ENCODE measurements at places on chromosomes 4 and X.

- DNase-seq = no peak
These were observed 97.8 kb downstream of the SYTL5 start for GRCh38 chrX:38103857-38104812.

- DNase-seq = no peak
These were observed 140.2 kb downstream of the DCLK2 start for GRCh38 chr4:150218447-150218846.

GRCh38 chr4:168881781-168882420 is 128.2 kb downstream of the CBR4 start:
- no peak for DNase-seq

- DNase-seq = peak; percentile 1
These were observed 34.6 kb upstream of the DCAF8L2 start for GRCh38 chrX:27555514-27555913.

GRCh38 chrX:2497961-2498780 is 2.6 kb downstream of the DHRSX start:
- peak; percentile 43 for DNase-seq

- DNase-seq = peak; percentile 2
These were observed at the start of gene TACR3 for GRCh38 chr4:103719830-103720207. Gene TACR3, minus strand, starts transcription at chr4:103719985. Its CDS starts 310 bp downstream, at chr4:103719675.

DNA sequence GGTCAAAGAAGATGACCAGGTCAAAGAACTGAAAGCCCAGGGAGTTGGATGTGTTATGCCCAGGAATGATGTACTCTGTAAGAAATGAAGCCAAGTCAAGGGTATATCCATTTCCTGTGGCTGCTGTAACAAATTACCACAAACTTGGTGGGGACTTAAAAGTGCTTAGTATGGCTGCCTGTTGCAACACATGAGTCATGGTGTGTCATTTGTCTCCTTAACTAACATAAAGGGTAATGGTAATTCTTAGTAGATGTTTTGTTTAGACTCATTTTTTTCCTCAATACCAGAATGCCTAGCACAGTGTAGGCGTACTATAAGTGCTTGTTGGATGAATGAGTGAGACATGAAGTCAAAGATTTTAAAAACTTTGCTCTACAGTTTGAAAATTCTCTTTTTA is 45.7 kb downstream of the SYTL5 start:
- peak; percentile 95 for DNase-seq

DNA sequence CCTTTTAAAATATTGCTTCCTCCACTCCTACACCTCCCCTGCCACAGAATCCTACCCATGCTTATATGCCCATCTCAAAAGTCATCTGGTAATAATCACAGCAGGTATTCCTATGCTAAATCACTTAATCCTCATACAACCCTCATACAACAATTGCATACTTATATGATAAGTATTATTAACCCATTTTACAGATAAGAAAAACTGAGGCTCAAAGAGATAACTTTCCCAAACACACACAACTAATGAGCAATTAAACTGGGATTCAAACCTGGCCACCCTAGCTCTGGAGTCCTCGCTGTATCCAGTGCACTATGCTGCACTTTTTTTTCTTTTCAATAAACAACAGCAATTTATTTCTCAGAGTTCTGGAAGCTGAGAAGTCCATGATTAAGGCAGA is 99.8 kb upstream of the TSPAN5 start:
- no peak for DNase-seq

GRCh38 chr4:71494539-71494938 is 155.7 kb downstream of the SLC4A4 start:
- no peak for DNase-seq

DNA sequence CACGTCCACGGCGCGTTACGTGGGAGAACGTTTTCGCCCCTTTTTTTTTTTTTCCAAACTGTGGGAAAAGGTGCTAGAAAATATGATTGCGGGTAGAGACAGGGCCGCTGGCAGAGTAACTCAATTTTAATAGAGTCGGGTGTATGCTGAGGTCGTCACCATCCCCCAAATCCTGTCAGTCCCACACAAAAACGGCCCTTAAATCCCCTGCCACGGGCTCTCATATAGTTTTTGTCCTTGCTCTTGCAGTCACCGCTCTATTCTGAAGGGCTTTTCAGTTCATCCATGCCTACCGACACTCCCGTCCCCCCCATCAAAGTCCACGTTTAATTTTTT is 796 bp upstream of the MED14 start:
- no peak for DNase-seq

DNA sequence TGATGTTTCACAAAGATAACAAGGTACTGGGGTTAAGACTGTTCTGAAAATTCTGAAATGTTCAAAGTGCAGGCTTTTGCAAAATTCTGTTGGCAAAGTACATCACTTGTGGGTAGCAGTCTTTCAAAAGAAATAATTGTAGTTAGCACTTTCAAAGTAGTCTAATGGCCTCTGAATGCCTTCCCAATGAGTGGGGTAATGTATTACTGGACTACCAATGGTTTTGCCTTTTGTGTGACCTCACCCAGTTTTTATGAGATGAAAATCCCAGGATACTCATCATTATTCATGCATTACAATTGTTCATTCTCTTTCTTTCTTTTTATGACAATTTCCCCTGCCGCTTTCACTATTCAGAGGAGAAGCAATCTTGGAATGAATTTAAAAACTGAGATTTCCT is 686.1 kb downstream of the GLUD2 start:
- DNase-seq = peak; percentile 25

DNA sequence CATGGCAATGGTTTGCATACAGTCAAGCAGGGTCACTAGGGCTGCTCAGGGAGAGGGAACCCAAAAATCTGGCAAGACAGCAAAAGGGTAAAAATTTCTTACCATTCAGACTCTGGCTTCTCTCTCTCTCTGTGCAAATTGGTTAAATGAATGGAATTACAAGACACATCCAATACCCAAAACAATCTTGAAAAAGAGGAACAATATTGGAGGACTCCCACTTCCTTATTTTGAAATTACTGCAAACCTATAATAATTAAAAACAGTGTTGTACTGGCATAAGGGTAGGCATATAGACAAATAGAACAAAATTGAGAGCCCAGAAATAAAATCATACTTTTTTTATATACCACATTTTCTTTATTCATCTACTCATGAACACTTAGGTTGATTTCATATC is 24.1 kb downstream of the ETDA start:
- no peak for DNase-seq

DNA sequence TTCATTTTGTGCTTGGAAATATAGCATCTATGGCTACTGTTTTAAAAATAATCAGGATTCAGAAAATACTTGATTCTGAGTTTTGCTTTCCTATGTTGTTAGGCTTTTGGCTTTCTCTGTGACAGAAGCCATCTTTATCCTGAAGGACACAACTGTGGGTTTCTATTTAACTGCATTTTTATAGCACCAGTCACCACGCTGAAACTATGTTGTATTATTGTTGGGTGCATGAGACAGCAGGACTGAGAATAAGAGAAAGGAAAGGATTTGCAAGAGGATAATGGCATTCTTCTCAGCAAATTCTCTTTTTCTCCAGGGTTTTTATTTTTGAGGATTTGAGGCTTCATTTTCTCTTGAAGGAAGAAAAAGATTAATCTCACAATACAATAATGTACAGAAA is 10.1 kb upstream of the NEUROG2 start:
- no peak for DNase-seq

GRCh38 chr4:108181704-108182103 is 13.0 kb upstream of the LEF1 start:
- DNase-seq = no peak

DNA sequence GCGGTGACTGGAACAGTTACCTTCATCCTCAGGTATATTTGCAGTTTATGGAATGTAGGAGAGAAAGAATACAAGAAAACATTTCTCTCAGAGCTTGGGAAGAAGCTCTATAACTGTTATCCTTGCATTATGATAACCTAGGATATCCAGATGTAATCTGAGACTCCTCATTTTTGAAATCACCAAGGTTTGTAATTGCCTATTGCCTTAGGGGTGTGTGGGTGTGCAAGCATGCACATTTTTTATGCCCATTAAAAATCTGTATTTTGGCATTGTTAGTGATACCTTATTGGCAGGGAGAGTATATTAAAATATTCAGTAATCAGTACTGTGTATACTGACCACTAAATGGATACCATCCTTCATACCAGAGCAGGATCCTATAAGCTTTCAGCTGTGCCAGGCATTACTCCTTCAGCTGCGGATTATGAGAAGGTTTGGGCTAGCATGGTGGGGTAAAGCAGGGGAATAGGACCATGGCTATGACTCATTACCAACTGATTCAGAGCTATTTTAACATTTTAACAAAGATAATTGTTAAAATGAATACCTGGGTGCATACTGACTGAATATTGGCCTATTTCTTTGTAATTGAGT is 8.3 kb downstream of the SEC24B start:
- DNase-seq = peak; percentile 17

GRCh38 chr4:188934320-188934962 is 795.2 kb downstream of the TRIML1 start:
- peak; percentile 89 for DNase-seq

DNA sequence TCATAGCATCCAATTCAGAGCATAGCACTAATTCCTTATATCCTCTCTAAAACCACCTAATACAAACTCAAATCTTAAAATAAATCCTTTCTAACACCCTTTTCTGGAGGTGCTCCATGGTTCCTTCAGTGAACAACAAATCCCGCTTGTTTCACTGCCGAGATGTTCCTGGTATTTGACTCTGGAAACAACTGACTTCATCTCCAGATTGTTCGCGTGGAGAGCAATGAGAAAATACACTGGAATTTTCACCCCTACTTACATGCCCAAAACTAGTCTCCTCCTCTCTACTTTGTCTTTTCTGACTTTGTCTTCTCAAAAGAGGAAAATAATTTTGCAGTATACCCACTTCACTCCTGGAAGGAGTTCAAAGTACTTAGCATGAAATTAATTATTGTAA is 129.0 kb downstream of the PLS3 start:
- peak; percentile 24 for DNase-seq
